ENCODE measurements at places on chromosomes 13 and 19.

GRCh38 chr19:2969104-2969504, 8.3 kb upstream of the TLE6 start:
- no peak for DNase-seq

GRCh38 chr19:13633109-13633508, 126.8 kb upstream of the CACNA1A start:
- no peak for DNase-seq

GRCh38 chr13:59755632-59756290, 408.0 kb downstream of the DIAPH3 start:
- no peak for DNase-seq

DNA sequence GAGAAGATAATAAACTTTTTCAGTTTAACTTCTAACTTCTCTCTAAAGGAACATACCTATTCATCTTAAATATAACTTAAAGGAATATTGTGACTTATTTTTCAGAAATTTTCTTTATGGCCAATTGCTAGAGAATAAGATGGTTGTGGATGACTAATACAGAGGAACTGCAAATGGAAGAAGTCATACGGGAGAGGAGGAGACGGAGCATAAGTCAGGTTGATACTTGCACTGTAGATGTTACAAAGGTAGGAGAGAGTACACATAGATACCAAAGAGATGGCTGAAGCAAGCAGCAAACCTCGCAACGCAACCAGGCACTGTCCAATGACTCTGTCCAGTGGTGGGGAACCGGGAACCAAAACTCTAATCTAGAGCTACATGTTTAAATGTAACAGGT, 963.4 kb downstream of the PCDH9 start:
- DNase-seq = no peak

DNA sequence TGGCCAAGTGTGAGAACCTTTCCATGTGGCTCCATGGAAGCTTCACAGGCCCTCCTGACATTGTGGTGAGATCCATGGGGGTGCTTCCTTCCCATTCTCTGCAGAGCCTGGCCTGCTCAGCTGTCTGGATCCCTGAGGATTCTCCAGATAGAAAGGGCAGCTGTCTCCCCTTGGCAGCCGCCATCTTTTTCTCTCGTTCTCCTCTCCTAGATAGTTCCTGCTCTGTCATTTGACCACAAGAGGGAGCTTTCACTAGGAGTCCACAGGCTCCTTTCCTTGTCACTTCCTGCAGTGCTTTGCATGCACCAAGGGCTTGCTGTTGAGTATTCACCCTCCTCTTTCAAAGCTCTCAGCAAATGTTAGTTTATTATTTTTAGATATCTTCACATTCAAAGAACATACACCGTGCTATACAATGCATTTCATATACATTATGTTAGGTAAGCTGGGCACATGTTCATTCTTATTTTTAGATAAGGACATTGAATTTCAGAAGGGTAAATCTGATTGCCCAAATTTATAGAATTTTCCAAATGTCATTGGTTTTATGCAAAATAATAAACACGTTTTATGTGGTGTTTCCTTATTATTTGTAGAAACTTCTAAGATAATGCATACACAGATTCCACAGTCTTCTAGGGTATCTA, 133.2 kb downstream of the FRY start:
- no peak for DNase-seq
